ENCODE measurements at places on chromosomes 12 and 14. TPM values are rescaled to one million over a fixed set of nuclear protein-coding genes. Genes with fewer than 3 reads are reported as not detected.

DNA sequence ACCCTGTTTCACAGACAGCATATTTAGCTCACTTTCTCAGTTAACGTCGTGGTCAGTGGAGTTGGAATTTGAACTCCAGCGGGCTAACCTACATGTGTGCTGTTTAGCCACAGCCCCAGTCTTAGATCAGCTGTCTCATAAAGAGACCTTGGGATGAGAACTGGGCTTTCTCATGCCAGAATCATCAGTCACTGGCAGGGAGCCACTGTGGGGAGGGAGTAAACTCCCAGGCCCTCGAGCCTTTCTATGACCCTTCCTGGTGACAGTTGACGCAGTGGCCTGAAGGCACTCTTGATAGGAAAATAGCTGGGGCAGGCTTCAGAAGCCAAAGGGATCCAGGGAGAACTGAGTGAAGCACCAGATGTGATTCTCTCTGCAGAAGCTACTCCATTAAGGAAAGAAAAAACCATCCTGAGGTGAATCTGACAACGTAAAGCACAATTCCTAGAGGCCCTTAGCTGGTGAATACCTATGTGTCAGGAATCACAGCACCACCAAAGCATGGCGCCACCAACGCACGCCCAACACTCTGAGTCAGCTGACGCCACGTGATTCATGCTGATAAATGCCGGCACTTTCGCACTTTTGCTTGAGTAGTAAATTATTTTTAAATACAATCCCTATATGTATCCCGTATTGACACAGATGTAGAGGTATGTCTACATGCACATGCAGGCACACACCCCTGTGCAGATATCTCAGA, 279.6 kb upstream of the TMEM132C start:
- peak; percentile 72 for DNase-seq
- no peaks in the 10 kb centered on the region for H3K27me3 ChIP-seq
- no peak overlapping the region for H3K4me3 ChIP-seq
- H3K4me1 ChIP-seq = peaks cover 19% of the 10 kb centered on the region
- H3K27ac ChIP-seq = peak overlapping the region; percentile 38
- H3K36me3 ChIP-seq = no peaks in the 10 kb centered on the region

TAS2R43 gene
- total RNA-seq = 0.52 TPM

DNA sequence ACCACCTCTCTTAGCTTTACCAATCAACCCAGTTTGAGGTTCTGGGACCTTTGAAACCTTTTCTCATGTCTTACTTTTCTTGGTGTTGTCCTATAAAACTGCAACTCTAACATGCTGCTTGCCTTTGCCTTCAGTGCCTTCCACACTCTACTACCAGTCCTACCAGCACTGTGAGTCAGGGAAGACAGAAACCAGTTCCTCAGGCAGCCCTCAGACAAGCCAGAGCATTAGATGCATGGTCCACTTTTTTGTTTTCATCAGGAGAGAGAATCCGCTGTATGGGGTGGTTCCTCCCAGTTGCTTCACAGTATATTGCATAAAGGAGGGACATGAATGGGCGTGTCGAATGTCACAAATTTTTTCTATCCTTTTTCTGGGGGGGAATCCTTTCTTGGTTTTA, 17.3 kb upstream of the KLRB1 start:
- no peak for DNase-seq
- H3K36me3 ChIP-seq = no peaks in the 10 kb centered on the region
- H3K4me3 ChIP-seq = no peak overlapping the region
- no peak overlapping the region for H3K27ac ChIP-seq

- H3K4me3 ChIP-seq = no peak overlapping the region
- H3K27ac ChIP-seq = no peak overlapping the region
- no peaks in the 10 kb centered on the region for H3K27me3 ChIP-seq
- H3K4me1 ChIP-seq = peaks cover 16% of the 10 kb centered on the region
- no peaks in the 10 kb centered on the region for H3K36me3 ChIP-seq
Observed at GRCh38 chr12:116123451-116124258, 153.8 kb downstream of the MED13L start.

DNA sequence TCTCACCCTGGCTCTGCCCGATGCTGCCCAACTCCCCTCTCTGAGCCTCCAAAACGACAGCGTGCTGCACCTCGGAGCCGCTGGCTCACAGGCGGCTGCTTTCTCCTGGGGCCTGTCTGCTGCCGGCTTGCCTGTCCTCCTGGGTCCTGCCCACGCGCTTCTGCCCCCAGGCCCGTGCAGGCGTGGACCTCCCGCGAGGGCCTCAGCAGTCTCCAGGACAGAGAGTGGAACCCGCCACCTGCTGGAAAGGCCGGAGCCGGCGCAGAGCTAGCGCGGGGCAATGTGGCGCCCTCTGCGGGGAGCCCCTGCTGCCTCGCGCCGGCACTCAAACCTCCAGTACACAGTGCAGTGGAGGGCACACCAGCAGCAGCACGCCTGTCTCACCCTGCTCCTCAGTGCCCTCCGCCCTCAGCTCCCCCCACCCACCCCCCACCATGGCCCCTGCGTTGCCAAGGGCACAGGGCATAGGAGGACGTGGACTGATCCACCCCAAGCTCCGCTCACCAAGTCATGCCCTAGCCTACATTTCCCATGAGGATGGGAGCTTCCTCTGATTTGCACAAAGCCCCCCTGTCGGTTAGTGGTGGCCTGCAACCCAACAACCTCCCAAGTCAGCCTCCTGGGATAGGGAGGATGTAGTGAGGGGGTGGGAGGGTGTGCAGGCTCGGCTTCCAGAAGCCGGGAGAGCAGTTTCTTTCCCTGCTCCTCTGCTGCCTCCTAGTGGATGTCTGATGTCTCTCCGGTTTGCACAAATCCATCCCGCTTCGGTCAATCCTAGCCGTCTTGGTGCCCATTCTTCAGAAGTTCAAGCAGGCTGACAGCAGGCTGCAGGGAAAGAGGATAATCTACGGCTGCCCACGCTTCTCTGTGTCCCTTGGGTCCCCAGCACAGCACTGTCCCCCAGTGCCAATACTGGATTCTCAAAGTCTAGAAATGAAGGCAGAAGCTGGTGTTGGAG, 25.2 kb downstream of the KRT8 start:
- H3K4me1 ChIP-seq = peaks cover 14% of the 10 kb centered on the region
- H3K4me3 ChIP-seq = no peak overlapping the region
- peak; percentile 67 for DNase-seq
- no peaks in the 10 kb centered on the region for H3K36me3 ChIP-seq

GRCh38 chr14:89899291-89899690, 55.2 kb downstream of the EFCAB11 start:
- no peaks in the 10 kb centered on the region for H3K27me3 ChIP-seq
- peaks cover 4% of the 10 kb centered on the region for H3K4me1 ChIP-seq
- no peak for DNase-seq
- no peak overlapping the region for H3K27ac ChIP-seq

IL25 gene
- total RNA-seq = not detected

DNA sequence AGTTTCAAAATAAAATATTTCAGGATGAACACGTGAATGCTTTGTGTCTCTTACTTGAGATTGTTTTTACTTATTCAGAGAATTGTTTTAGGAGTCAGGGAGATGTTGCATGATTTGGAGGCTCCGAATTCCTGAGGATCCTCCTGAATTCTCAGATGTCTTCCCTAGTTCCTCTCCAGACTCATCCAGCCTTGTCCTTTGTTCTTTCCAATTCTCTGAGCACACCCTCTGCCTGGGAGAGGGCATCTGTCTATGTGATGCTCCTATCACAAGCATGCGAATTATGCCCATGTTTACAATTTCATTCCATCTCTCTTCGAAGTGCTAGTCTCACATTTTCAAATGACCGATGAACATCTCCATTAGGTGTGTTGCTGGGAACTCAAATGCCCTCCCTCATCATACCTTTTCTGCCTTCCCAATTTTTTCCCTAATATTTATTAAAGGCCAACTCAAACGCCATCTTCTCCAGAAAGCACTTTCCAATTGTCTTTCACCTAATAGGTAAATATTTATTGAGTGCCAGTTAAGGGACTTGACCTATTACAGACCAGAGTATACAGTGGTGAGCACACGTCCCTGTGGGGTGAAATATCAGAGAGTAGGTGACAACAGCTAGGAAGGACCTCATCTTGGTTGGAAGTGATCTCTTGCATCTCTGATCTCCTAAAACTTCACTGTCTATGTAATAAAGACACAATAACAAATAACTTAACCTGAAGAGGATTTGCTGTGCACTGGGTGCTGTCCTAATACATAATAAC, 64.4 kb downstream of the ARF6 start:
- no peak overlapping the region for H3K27ac ChIP-seq
- H3K4me1 ChIP-seq = peaks cover 7% of the 10 kb centered on the region
- no peaks in the 10 kb centered on the region for H3K27me3 ChIP-seq
- no peak for DNase-seq
- no peak overlapping the region for H3K4me3 ChIP-seq

DNA sequence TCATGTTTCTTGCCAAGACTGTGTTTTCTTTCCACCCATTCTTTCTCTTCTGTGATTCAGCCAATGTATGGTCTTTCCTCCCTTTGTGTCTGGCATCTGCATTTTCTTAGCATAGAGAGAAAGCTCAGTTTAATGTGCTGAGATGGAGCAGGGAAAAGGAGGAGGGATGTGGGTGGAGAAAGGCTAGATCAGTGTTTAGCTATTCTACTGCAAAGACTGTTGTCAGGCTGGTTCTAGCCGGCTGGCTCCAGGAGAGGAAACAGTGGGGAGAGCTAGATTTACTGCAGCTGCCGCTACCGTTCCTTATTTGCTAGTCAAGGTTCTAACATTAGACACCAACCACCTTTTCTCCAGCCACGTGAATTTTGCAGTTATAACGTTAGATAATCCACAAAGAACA, 5.2 kb upstream of the RIMKLB start:
- H3K27ac ChIP-seq = no peak overlapping the region
- no peaks in the 10 kb centered on the region for H3K36me3 ChIP-seq
- peaks cover 15% of the 10 kb centered on the region for H3K4me1 ChIP-seq

GRCh38 chr14:31582836-31583452, 21.7 kb downstream of the NUBPL start:
- H3K27me3 ChIP-seq = no peaks in the 10 kb centered on the region
- no peak for DNase-seq
- H3K4me3 ChIP-seq = no peak overlapping the region
- no peaks in the 10 kb centered on the region for H3K4me1 ChIP-seq
- no peaks in the 10 kb centered on the region for H3K36me3 ChIP-seq

DNA sequence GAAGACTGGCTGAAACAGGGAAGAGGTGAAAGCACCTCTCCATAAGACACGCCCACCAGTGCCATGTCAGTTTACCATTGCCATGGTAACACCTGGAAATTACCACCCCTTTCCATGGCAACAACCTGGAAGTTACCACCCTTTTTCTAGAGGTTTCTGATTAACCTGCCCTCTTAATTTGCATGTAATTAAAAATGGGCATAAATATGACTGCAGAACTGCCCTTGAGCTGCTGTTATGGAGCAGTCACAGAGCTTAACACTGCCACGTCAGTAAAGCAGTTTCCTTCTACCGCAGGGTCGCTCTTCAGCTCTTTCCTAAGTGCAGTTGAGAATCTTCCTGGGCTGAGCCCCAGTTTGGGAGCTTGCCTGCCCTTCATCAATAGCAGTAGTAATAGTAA, 55.2 kb downstream of the RASSF3 start:
- no peaks in the 10 kb centered on the region for H3K27me3 ChIP-seq
- peaks cover 22% of the 10 kb centered on the region for H3K4me1 ChIP-seq
- H3K36me3 ChIP-seq = no peaks in the 10 kb centered on the region
- H3K27ac ChIP-seq = no peak overlapping the region

DNA sequence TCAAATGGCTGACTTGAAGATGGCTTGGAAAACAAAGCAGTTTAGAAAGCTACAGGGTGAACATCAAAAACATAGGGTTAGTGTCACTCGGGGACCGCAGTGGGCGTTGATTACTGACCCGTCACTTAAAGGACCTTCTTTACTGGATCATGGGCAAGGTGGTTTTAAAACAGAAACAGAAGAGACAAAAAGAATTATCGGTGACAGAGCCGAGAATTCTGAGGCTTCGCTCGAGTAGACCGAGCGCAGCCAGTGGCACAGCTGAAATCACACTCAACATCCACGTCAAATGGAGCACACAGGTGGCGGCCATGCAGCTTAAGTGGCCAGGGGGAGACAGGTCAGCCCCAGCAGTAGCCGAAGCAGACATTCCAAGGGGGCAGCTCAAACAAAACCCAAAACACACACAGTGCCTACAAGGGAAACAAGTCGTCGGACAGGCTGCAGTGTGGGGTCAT, 17.3 kb downstream of the SNRNP35 start:
- H3K27me3 ChIP-seq = no peaks in the 10 kb centered on the region
- H3K4me1 ChIP-seq = peaks cover 13% of the 10 kb centered on the region
- H3K36me3 ChIP-seq = peaks cover 18% of the 10 kb centered on the region
- H3K27ac ChIP-seq = no peak overlapping the region
- H3K4me3 ChIP-seq = no peak overlapping the region
- DNase-seq = no peak

DNA sequence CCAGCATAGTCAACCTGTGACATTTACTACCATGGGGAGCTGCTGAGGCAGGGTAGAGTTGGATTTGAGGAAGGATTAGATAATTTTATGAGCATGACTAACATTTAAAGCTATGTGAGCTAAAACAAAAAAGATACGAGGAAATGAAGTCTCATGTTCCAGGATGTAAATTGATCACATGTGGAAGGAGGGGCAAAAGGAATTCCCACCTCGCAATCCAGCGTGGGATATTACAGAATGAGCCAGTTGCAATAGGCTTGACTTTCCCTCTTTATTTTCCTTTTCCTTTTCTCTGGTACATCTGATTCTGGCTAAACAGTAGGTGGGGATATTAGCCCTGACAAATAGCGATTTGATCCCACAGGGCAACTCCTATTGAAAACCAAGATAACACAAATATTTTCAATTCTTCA, 214.9 kb upstream of the HMGA2 start:
- no peak overlapping the region for H3K4me3 ChIP-seq
- H3K4me1 ChIP-seq = peaks cover 39% of the 10 kb centered on the region
- H3K36me3 ChIP-seq = peaks cover 5% of the 10 kb centered on the region
- H3K27me3 ChIP-seq = no peaks in the 10 kb centered on the region

DNA sequence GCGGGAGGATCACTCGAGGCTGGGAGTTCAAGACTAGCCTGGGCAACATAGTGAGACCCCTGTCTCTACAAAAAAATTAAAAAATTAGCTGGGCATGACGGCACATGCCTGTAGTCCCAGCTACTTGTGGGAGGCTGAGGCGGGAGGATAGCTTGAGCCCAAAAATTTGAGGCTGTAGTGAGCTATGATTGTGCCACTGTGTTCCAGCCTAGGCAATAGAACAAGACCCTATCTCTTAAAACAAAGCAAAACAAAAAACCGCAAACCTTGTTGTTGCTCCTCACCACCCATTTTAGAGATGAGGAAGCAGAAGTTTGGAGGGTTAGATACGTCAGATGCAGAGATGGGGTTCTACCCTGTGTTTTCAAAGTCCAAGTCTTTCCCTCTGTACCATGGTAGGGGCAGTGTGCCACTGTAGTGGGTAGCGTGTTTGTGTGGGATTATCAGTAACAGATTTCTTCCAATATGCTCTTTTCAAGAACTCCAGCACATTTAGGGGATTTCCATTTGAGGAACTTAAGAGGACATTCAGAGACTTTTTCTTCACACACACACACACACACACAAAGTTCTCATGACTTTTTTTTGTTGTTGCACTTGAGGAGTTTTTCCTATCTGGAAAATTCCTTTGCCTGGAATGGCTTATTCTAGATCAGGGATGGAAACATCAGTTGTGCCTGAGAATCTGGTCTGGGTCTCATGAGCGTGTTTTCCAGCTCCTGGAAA, 186.5 kb downstream of the CHST11 start:
- H3K36me3 ChIP-seq = no peaks in the 10 kb centered on the region
- H3K4me1 ChIP-seq = no peaks in the 10 kb centered on the region
- H3K4me3 ChIP-seq = no peak overlapping the region
- H3K27ac ChIP-seq = no peak overlapping the region
- H3K27me3 ChIP-seq = no peaks in the 10 kb centered on the region

GRCh38 chr12:69007101-69007854, 74.3 kb upstream of the CPM start:
- no peaks in the 10 kb centered on the region for H3K27me3 ChIP-seq
- H3K4me3 ChIP-seq = peak overlapping the region; percentile 41
- no peaks in the 10 kb centered on the region for H3K36me3 ChIP-seq
- DNase-seq = peak; percentile 76
- peak overlapping the region; percentile 7 for H3K27ac ChIP-seq

Data from astrocyte (in vitro differentiated cells and primary cell).